ENCODE measurements at places on chromosomes 2 and 18.

- DNase-seq = peak; percentile 41
Observed at GRCh38 chr2:191030521-191031154, 16.7 kb upstream of the STAT1 start.

- DNase-seq = no peak
Observed at GRCh38 chr2:207944979-207945600, 80.2 kb downstream of the PLEKHM3 start.

DNA sequence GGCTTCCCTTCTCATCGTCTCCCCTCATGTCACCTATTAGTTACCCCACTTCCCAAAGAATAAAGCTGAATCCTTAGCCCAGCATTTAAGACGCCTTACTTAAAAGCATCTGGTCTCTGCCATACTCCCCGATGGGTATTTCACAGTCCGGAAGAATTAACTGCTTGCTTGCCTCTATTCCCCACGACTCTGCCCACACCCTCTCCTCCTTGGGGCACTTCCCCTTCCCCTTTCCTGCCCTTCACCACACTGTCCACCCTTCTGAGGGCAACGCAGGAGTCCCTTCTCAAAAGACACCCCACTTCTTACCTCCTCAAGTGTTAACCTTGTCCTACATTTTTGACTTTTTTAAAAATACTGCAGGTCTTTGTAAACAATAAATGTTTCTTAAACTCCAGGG, 60.1 kb upstream of the RMP24 start:
- no peak for DNase-seq

DNA sequence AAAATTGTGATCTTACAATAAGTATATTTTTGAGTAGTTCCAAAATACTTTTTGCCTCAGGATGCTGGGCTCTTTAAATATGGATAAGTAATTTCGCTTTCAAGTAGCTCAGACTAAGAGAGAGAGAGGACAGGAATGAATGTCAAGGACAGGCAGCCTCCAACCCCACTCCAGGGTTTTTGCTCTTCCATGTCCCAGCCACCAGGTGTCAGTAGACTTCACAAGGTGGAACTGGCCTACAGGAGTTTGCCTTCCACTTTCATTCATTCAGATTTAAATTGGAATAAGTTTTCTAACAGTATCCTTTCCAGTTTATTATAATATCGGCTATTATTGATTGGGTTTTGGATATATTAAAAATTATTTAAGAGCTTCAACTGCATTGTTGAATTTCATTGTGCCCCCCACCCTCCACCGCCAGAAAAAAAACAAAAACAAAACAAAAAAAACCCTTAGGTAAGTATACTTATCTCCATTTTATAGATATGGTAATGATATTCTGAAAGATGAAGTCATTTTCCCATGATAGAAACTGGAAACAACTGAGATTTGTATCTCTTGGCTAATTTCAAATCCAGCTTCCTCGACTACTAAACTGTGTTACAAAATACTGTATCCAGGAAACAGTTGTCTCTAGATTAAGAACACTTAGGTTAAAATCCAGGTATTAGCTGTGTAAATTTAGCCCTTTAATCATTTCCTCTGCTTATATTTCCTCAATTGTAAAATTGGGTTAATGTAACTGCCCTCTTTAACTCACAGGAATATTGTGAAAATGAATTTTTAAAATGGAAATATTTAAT, 793.1 kb downstream of the ERBB4 start:
- DNase-seq = peak; percentile 30

DNA sequence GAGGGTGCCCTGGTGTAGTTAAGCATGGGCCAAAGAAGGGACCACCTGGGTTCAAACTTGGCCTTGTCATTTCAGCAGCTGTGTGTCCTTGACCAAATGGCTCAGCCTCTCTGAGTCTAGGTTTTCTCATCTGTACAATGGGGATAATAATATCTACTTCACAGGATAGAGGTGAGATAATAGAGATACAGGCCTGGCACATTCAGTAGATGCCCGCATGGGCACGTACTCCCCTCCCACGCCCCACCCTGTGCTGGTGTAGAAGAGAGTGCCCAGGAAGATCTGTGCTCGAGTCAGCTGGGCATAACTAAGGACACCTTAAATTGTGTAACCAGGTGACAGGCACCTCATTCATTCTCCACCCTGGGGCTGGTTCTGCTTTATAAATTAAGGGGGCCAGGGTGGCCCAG, 8.4 kb upstream of the TMEM185B start:
- peak; percentile 67 for DNase-seq

DNA sequence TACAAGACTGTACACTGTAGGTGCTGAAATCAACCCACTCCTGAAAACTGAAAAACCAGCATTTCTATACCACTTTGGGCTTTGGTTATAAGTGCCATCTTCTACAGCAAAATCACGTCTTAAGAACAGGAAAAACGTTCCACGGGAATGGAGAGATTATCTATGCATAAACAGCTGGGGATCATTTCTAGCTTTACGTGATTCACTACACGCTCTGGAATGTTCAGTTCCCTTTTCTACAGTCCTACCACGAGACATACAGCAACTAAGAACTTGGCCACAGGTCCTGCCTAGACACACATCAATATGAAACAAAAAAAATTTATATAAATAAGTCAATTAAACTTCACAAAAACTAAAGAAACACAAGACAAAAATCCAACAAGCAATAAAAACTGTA, 3.6 kb downstream of the CXCR4 start:
- DNase-seq = no peak

DNA sequence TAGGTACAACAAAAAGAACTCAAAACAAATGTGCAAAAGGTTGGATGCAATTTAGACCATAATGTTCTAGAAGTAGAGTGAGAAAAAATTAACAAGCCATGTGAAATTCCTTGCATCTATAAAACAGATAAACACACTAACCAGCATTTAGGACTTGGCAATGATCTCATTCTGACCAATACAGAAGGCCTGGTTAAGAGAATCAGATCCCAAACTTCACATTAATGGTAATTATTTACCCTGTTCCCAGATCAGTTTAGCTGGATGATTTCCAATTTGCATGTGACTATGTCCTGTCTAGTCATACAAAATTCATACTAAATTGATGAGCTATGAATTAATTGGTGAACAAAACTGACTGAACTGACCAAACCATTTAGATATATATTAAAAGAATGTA, 98.4 kb upstream of the FIGN start:
- DNase-seq = no peak

- DNase-seq = no peak
Observed at GRCh38 chr2:21793461-21793860, 669.7 kb downstream of the TDRD15 start.

DNA sequence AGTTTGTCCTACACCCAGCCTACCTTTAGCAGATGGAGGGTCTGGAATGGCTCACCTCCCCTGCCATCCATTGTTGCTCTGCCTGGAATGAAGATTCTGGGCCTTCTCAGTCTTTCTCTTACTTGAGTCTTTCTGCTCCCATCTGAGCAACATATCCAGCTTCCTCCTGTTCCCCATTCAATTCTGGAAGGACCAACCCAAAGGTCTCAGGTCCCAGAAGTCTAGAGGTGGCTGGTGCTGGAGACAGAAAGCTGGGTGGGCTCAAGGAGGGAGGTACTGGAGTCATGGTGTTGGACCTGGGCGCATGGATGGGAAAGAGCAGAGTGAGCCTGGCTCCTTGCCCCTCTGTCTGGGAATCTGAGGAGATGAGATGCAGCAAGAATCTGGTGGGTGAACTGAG, 93.5 kb upstream of the SIX3 start:
- no peak for DNase-seq

DNA sequence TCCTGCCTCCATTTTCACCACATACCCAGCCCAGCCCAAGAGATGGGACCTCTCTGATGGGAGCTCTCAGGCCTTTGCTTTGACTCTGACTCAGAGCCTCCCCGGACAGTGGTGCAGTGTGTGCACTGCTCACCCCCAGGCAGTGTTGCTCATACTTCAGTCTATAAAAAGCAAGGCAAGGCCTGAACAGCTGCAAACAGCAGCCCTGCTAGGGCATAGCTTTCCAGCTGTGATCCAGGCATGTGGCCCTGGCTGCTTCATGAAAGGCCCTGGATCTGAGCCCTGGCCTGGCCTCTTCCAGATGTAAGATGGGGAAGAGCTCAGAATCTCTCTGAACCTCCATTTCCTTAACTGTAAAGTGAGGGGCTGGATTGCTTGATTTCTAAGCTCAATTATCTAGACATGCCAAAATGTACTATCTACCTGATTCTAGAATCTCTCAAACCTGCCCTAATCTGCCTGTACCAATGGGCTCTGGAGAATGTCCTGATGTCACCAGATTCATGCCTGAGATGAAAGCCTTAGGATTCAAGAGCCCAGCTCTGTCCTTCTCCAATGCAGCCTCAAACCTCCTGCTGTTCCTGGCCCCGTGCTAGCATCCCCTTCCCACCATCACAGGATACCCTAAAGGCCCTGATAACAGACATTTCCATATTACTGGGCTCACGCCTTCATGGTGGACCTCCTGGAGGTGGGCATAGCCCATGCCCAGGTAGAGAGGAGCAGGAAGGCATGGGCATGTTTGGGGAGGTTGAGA, 206.9 kb downstream of the ARL4C start:
- DNase-seq = peak; percentile 59

- no peak for DNase-seq
Observed at GRCh38 chr2:240432820-240433801, 2.4 kb upstream of the GPC1 start.

DNA sequence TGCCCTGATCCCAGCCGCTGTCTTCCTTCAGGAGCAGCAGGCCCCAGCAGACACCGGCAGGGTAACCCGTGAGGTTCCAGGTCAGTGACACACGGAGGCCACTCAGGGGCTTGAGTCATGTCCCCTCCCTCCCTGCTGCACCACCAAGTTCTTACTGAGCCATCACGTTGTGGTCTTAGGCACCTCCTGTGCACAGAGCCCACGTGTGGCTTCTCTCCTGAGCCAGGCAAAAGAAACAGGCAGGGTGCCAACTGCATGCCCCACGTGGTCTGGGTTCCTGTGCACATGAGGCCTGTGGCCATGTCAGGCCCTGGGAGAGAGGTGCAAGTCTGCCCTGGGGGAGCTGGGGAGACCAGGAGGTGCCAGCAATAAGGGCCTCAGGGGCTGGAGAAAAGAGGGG, 264.8 kb downstream of the KLHL29 start:
- no peak for DNase-seq

DNA sequence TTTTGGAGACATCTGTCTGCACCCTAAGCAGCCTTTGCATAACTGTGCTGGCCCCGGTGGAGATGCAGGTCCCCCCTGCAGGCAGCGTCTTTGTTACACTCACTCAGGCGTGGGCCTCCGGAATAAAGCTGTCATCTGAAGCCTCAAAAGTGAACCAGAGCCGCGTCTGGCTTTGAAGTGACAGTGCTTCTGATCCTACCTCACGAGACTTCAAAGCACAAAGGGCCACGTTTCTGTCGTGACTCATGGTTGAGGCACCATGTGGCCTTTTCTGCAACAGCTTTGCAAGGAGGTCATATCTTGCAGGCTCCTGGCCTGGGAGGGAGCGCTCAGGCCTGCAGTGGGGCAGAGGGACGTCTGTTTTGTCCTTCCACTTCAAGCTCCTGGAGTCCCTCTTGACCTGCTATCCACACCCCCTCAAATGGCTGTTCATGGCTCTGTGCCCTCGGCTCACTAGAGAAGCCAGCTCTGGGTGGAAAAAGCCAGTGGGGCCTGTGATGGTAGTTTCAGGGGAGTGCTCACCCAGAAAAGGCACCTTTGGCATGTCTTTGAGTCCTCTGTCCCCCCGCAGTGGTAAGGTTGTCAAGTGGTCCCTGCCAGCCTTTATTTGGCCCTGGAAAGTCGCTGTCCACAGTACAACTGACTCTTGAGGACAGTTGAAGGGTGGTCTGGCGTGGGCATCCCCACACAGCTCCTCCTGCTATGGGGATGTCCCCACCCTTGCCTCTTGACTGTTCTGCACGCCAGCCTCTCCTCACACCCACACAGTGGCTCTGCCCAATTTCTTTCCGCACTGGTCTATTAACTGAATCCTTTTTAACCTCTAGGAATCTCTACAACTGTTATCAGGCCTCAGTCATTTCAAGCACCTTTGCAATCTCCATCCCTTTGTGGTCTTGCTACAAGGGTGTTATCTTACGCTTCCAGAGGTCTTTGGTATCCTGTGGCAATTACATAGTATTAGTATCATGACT, 19.3 kb downstream of the GPR55 start:
- DNase-seq = peak; percentile 94

DNA sequence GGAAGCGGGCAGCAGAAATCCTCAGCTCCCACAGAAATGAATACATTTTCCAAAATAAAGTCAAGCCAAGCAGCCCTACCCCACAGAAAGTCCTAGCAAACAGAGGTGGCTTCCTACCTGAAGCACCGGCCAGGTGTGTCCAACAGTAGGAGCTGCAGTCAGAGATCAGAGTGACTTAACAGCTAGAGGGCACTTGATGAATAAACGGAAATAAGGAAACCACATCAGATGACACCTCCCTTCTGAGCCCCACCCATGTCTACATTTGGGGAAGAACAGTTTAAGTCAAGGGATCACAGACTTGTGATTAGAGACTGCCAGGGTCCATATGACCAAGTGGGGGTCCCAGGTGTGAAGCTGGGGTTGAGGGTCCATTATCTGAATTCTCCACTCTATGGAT, at the start of gene CXCR1:
TSS of gene CXCR1 (minus strand) at position 172 of the 400 bp plus-strand sequence. CDS start 1,751 bp downstream, outside the sequence.
- peak; percentile 15 for DNase-seq

GRCh38 chr2:45778720-45779171, 127.3 kb downstream of the PRKCE start:
- DNase-seq = peak; percentile 77

GRCh38 chr2:227805578-227805977, 8.1 kb upstream of the CCL20 start:
- peak; percentile 51 for DNase-seq

DNA sequence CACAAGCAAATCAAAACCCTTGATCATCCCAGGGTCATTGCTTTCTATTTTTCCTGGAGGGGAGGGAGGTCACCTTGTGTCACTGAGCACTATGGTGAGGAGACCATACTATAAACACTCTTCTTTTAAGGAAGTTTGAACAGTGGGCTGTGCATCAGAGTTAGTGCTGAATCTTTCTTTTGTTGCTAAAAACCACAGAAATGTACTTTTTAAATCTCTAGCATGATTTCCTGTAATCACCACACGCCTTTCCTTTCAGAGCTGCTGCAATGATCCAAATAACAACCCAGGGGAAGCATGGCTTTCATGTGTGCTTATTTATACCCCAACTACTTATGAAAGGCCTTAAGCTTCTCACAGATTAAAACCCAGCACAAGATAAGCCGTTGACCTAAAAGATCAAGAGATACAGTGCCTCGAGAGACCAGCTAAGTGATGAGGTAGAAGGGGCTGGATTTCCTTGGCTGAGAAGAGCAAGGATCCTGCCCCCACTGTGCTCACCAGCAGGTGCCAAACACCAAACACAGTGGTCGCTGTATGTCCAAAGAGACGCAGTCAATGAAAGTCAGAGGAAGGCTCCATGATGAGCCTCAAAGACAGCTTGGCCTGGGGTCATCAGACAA, 34.7 kb downstream of the TRABD2A start:
- peak; percentile 27 for DNase-seq

GRCh38 chr18:74457725-74458421, 765 bp upstream of the DIPK1C start:
- no peak for DNase-seq

Data from stimulated activated CD4-positive, alpha-beta T cell treated with anti-CD3 and anti-CD28 coated beads, Interleukin-15, amount 100 ng/mL, for 24 hours (primary cell).